Left renal pelvis (tissue), 4 donors: ENCODE measurements at places on chromosomes 4 and X.

DNA sequence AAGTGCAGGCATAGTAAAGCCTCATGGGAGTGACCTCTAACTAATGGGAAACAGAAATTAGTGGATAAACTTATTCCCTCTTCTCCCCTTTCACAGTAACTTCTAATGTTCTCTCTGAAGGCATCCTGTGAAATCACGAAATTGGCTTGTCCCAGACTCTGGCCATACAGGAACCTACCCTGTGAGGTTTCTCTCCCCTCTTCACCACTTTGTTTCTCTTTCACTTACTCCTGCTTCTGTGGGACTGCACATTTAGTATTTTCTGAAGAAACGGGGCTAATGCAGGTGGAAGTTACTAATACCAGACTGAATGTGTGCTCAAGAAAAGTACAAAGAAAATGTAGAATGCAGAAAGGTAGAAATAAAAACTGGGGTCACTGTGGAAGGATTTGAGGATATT is 20.0 kb downstream of the ZNF330 start:
- DNase-seq: no peak

- DNase-seq: no peak
These were observed 230.6 kb downstream of the PCDH7 start for GRCh38 chr4:30950737-30951136.

- no peak for DNase-seq
These were observed 11.7 kb downstream of the TLR7 start for GRCh38 chrX:12878536-12878935.

DNA sequence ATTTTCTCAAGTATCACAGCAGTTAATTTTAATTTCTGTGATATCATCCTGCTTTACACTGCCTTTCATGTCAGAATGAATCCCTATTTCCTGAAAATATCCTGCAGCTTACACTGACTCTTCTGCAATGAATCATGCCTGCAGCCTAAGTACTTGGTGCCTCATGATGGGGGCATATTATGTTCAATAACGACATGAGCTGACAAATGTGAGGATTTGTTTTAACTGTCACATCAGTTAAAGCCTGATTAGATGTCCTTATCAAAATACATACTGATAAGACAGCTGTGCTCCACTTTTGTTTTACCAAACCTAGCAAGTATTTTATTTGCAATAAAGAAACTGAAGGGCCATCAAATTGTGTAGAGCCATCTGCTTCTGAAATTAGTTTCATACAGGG is 359.9 kb upstream of the AGA start:
- DNase-seq: no peak

- DNase-seq: no peak
These were observed 3.5 kb downstream of the ENAM start for GRCh38 chr4:70632028-70632427.

GRCh38 chrX:97159916-97160800 is 276.4 kb downstream of the RPA4 start:
- no peak for DNase-seq
